ENCODE measurements at places on chromosomes 3 and 15.
A peak's percentile ranks its signal among the peaks of the same experiment; 100 is the strongest.

- DNase-seq = no peak
These were observed 60.1 kb upstream of the OSTN start for GRCh38 chr3:191138937-191139336.

- no peak for DNase-seq
These were observed 28.5 kb downstream of the EFCAB12 start for GRCh38 chr3:129399895-129400357.

GRCh38 chr15:23033979-23034378 is 5.4 kb downstream of the TUBGCP5 start:
- no peak for DNase-seq

DNA sequence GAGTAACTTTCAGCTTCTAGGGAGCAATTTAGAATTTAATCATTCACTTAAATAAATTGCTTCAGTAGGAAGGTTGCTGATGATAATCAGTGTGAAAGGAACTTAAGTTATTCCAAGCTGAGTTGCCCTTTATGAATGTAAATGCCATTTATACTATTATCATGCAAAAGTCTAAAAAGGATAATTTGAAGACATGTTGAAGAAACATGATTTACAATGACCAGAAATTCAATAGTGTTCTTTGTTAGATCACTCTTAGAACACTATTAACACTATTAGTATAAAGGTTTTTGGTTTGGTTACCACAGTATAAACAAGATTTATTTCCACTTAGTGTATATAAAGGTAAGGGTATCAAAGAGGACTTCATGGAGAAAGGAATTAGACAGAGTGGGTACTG is 1.6 kb downstream of the OR4F6 start:
- no peak for DNase-seq

DNA sequence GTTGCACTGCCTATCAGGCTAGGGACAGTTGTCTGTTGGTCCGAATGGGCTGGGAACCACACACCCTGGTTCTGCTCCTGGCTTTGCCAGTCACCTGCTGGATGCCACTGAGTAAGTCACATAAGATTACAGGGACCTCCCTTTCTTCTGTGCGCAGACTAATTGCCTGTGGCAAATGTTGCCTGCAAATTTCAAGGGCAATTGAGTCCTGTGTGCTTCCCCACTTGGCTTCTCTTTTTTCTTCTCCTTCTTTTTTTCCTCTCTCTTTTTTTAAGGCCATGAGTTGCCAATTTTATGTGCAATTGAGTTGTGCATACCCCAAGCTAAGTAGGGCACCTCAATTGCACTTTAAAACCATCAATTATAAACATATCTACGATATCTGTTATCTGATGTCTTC is 963.4 kb downstream of the MCTP2 start:
- DNase-seq = no peak

DNA sequence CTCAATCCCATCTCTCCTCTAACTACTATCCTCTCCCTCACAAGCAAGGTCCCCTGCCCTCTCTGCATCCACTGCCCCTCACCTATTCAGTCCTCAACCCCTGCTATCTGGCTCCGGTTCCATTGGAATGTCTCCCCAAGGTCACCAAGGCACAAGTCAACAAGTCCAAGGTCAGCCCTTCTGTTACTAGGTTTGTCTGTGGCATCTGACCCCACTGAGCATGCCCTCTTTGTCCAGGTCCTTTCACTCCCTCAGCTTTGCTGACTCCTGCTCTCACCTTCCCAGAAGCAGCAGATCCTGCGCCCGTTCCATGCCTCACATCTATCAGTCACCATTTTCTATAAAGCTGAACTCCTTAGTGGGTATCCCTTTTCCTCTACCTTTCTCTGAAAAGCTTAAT is 8.3 kb upstream of the SEMA7A start:
- no peak for DNase-seq

GRCh38 chr3:152874896-152875749 is 40.2 kb downstream of the P2RY1 start:
- DNase-seq = no peak

GRCh38 chr3:154954757-154955156 is 125.4 kb upstream of the MME start:
- no peak for DNase-seq

DNA sequence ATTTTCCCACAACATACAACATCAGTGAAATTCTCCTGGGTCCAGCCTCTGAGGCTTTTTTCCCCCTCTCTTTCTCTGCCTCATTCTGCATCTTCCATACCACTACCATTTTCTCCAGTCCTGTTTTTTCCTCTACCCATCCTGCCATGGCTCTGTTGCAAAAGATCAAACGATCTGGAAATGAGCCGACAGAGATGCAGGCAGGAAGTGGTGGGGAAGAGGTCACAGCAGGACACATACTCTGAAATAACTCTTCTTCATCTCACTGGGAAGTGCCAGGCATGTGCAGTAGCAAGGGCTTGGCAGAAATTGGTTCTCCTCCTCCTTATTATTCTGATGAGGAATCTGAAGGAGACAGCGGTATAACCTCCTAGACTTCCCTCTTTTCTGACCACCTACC is 114.3 kb downstream of the CORO2B start:
- DNase-seq = no peak

DNA sequence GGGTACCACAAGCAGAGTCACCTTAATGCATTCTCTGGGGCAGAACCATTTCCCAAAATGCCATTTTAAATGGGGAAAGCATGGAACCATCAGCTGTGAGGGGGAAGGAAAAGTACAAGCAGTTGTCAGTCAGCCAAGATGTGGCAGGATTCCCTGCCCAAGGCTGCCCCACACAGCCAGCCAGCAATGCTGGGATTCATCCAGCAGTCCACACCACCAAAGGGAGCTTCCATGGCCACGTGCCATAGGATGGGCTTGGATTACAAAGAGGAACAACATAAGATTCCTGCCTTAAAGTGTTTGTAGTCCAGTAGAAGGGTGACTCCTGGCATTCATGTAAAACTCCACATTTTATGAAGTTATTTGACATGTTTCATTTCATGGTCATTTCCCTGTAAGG is 233.3 kb downstream of the SHOX2 start:
- DNase-seq = no peak

DNA sequence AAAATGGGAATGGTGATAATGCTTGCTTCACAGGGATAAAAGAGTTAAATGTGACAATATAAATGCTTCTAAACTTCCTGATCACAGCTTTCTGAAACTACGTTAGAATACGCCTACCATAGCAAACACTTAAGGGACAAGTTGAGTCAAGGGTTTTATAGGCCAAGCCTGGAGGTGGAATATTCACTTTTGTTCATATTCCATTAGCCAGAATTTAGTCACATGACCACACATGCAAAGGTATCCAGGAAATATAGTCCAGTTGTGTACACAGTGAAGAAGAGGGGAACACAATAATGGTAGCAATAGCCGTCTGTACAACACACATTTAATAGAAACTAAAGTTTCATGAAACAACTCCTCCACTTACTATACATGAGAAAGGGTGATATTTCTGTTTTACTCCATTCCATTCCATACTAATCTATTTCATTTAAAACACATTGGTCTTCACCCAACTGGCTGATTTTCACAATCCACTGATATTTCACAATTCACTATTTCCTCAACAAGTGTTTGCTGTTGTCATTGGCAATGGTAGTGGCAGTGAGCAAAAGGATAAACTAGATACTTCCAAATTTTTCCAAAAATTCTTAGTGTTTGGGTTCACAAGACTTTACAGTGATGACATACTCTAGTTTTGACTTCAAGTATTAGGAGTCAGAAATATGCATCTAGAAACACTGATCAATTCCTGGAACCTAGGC is 270.9 kb downstream of the ERC2 start:
- no peak for DNase-seq

DNA sequence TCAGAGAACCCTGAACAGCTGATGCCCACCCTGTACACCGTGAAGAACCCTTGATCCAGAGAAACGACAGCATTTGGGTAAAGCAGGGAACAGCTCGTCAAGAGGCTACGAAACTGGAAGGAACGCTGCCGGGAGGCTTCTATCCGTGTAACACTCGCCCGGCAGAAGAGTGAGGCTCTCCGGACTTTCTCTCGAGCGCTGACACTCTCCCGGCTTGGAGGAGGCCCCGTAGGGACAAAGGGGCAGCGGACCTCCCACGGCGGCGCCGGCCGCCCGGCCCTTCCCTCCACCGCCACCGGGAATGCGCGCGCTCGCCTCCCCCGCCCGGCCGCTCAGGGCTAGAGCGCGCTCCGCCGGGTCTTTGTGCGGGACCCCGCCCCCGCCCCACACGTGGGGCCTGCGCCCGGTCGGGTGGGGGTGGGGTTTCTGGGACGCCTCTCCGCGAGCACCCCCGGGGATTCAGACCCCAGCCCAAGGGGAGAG is 1.7 kb downstream of the HYAL2 start:
- peak; percentile 73 for DNase-seq

- no peak for DNase-seq
These were observed 75.0 kb downstream of the PEX5L start for GRCh38 chr3:179961703-179962078.

GRCh38 chr3:77014226-77014625 is 25.7 kb upstream of the ROBO2 start:
- DNase-seq = no peak

GRCh38 chr3:11716573-11717290 is 73.0 kb upstream of the VGLL4 start:
- DNase-seq = no peak
